ENCODE measurements at places on chromosomes 2 and 18.

DNA sequence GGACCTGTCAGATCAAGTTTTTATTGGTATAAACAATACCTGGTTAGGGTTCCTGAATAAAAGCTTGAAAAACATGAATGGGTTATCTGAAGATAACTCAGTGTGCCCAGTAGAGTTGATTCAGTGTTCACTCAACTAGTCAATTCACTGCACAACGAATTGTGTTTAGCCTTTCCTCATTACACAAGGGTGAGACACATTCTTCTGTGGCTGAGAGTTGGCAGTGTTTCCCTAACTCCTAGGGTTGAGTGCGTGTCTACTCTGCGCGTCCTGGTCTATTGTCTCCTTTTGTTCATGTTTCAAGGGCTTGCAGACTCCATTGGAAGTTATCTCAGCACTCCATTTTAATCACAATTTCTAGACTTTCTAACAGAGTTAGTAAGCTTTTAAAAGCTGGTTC lies 32.8 kb upstream of the TMEM178A start:
- no peak for DNase-seq

GRCh38 chr2:241762321-241762932 lies 14.2 kb upstream of the GAL3ST2 start:
- DNase-seq: no peak

- no peak for DNase-seq
These were observed 99.3 kb downstream of the SPTBN1 start for GRCh38 chr2:54555318-54555837.

DNA sequence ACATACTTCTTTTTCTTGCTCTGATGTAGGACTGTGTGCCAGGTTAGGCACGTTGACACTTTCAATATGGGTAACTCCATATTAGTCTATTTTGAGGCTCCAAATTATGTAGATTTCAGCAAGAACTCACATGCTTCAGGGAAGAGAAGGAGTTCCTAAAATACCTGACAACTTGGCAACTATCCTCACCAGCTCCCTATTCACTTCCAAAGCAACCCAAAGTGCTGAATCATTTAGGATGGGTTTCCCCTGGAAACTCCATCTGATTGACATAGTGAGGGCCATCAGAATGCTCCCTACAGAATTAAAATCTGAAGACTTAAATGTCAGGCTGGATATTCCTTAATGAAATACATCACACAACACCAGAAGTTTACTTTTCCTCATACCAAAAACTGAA lies 32.5 kb upstream of the NFU1 start:
- no peak for DNase-seq

DNA sequence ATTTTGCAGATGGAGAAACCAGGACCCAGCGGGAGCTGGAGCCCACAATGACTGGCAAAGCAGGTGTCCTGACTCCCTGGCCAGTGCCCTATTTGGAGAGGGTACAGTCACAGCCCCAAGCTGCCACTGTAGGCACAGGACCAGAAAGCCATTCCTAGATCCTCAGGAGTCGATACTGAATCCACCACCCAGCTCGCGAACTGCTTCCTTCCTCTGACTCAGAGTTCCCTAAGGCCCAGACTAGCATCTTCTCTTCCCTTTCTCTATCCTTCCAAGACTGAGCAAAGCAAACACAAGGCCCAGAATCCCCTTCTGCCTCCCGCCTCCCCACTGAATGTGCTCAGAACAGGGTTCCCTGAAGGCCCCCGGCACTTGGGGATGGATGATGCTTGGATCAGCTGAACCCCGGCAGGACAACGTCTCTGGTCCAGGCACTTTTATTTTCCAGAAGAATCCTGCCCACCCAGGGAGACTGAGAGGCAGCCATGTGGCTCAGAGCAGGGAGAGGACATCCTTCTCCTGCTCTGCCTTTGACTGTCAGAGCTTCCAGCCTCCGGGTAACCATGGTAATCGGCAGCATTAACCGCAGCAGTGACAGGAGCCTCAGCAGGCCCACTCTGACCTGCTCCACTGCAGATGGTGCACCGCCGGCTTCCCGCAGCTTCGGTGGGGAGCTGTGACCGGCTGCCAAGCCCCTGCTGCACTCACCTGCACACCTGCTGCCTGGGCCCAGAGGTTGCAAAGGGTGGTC lies 34.8 kb upstream of the KLHL29 start:
- DNase-seq: no peak

- DNase-seq: no peak
These were observed 40.7 kb downstream of the RBM45 start for GRCh38 chr2:178152977-178153376.

DNA sequence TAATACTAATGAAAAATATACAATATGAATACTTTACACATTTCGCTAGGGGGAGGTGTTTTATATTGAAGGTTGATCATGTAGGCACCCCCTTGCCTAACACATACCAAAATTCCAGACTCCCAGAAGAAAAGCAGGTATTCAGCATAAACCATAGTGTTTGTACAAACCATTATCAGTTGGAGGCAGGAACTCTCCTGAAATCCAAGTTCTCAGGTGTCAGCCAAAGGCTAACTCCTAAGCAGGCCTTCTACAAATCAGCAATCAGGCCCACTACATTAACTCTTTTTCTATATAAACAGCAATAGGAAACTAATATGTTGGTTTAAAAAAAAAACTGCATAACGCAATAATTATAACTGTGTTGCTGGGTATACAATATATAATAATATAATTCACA lies 44.5 kb downstream of the MAP3K2 start:
- no peak for DNase-seq

DNA sequence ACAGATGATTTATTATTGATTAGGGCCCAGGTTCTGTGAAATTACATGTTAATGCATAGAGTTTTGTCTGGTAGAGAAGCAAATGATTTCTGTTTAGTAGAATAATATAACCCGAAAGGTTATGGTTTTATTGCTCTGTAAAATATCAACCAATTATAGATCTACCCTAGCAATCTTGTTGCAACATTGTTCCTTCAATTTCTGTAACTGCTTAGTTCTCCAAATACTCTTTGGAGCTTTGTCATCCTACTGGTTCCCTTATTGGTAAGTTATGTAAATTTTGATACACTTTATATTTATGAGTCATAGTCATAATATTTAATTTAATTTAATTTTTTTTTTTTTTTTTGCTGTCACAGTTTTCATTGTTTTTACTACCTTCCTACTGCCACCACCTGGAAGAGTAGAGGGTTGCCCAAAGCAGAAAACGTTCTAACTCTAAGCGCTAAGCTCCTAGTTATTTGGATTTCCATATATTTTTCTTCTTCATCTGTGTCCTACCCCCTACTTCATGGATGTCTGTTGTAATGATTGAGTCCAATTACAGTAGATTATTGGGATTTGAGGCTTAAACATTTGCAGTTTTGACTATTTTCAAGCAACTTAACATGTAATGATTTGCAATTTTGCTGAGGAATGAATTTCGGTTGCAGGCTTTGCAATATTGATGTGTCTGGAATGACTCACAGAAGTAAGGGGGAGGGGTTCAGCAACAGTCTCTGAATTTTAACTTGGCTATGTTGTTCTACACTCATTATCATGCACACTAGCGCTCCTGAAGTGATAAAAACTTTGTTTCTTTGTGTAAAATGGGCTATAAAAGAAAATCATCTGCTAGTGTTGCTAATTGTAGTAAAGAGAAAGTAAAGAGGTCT lies 51.1 kb downstream of the NABP1 start:
- no peak for DNase-seq

DNA sequence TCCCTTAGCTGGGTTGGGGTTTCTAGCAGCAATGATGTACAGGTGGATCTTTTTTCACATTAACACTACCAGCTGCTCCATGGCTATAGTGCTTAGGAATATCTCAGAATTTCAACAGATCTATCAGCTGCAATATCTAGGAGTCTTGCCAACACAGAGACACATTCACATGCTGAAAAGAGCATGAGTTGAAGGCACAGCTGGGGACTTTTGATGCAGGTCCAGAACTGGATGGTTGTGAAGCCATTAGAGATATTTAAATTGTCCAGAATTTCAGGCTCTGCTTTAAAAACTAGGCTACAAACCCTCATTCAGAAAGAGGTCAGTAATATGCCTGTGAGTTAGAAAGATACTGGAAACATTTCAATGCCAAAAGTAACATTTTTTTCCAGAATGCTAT lies 122.2 kb upstream of the CCDC195 start:
- no peak for DNase-seq

DNA sequence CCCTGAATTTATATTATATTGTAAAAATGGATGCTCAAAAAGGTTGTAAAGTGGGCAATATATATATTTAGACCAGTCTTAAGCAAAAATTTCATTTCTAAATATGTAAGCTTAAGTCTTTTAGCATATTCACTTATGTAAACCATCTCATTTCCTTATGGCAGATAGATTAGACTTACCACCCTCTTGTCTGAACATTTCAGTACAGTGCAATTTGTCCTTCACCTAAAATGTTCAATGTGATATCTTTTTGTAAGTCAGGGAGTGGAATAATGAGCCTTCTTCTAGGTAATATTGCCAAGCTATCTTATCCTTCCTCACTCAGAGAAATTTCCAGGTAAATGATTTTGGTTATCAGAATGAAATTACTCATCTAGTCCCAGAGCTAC lies 92.3 kb downstream of the KLF7 start:
- DNase-seq: no peak

DNA sequence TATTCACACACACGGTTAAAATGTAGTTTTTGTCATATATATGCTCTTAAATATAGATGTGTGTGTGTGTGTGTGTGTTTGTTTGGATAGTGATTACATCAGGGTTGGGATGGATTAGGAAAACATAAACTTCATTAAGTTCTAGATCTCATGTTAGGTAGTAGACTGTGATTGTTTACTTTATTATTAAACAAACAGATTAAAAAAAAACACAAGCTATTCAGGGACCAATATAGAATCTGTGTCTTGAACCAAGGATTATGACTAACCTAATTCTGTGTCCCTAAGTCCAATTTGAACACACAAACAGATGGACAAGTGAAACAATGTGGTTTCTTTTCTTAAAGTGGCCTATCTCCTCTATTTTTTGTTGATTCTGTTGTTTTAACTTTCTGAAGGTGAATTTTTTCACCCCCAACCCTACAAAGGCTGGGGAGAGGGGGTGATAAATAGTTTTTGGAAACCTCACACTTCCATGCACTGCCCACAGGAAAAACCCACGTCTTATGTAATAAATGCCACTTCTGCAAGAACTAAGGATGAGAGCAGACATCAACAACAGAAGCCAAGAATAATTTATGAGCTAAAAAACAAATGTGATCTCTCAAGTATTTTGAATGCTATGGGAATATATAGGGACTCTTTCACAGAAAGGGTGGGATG lies 40.7 kb downstream of the IL1R2 start:
- no peak for DNase-seq

GRCh38 chr2:146985753-146986152 lies 859.1 kb upstream of the ACVR2A start:
- DNase-seq: no peak

GRCh38 chr2:169285531-169286235 lies 76.7 kb downstream of the LRP2 start:
- DNase-seq: no peak

- DNase-seq: no peak
These were observed 47.4 kb downstream of the RHOB start for GRCh38 chr2:20494241-20494640.

DNA sequence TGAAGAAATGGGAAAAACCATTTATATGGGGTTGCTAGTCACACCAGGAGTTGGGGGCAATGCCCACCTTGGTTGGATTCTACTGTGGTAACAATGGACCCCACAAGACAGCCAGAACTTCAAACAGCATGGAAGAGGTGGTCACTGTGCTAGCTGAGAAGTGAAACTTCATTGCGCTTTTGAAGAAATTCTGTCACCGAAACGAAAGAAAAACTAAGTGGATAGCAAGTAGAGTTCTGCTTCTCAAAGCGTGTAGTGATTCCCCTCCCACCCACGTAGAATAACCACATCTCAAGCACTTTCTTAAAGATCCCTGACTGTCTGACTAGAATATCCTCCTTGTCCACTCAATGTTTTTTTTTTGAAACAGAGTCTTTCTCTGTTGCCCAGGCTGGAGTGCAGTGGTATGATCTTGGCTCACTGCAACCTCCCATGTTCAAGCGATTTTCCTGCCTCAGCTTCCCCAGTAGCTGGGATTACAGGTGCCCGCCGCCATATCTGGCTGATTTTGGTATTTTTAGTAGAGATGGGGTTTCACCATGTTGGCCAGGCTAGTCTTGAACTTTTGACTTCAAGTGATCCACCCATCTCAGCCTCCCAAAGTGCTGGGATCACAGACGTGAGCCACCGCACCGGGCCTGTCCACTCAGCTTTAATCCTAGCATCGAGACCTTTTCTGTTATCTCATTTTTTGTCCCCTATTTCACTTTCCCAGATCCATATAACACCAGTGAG lies 30.1 kb upstream of the CCL20 start:
- no peak for DNase-seq

DNA sequence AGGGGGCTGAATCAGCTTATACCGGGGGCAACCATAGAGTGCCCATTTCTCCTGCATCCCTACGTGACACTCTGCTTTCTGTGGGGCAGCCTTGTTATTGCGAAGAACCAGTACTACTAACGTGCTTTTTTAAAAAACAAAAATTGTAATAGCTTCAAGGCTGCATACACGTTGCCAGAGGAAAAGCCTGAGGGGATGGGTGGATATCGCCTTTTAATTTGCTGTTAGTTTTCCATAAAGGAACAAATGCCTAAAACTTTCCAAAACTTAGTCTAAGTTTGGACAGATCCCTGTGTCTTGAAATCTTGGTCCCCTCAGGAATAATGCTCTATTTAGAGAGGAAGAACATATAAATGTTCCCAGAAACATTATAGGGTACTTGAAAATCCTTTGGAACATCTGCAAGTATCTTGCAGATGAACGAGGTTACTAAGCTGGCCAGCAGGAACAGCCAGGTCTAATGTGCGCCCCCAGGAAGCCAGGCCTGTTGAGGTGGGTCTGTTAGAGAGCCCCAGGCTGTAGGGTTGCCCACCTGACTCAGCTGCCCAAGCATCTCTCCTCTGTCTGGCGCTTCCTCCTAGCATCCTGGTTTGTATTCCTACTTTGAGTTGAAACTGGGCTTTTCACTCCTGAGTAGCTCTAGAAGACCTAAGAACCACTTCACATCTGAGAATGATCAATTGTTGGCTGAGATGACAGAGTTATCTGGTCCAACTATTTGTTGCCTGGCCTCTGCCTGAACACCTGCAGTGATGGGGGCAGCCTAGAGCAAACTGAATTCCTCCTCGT lies 96.9 kb downstream of the TGOLN2 start:
- DNase-seq: no peak

GRCh38 chr2:39542523-39542922 lies 105.4 kb upstream of the MAP4K3 start:
- no peak for DNase-seq

GRCh38 chr2:238278626-238279323 lies 9.6 kb downstream of the PER2 start:
- DNase-seq: no peak

GRCh38 chr2:126300348-126300747 lies 355.6 kb upstream of the GYPC start:
- no peak for DNase-seq

- DNase-seq: no peak
These were observed 2.4 kb downstream of the CCT4 start for GRCh38 chr2:61885896-61886603.

GRCh38 chr2:11417946-11418585 lies 47.9 kb downstream of the E2F6 start:
- DNase-seq: no peak
